ENCODE measurements at places on chromosomes 12 and 14. TPM values are rescaled to one million over a fixed set of nuclear protein-coding genes. Genes with fewer than 3 reads are reported as not detected.

B4GALNT1 gene
- total RNA-seq = 0.17 TPM

CABP1 gene
- total RNA-seq = 4.2 TPM

CAPZA3 gene
- not detected for total RNA-seq

SP7 gene
- not detected for total RNA-seq

TAS2R46 gene
- total RNA-seq = not detected

SLC10A1 gene
- not detected for total RNA-seq

C12orf54 gene
- not detected for total RNA-seq

SYCP3 gene
- total RNA-seq = not detected

KLRK1 gene
- not detected for total RNA-seq

ADCK1 gene
- 4.9 TPM for total RNA-seq

KCNA5 gene
- not detected for total RNA-seq

TMEM179 gene
- not detected for total RNA-seq

TDRD9 gene
- 1.0 TPM for total RNA-seq

SERPINA9 gene
- total RNA-seq = not detected

AICDA gene
- not detected for total RNA-seq

PPP4R4 gene
- total RNA-seq = 0.26 TPM

KITLG gene
- 9.4 TPM for total RNA-seq

SERPINA1 gene
- total RNA-seq = not detected

PSMA3 gene
- total RNA-seq = 80.3 TPM

SLC2A14 gene
- total RNA-seq = not detected

WSCD2 gene
- total RNA-seq = not detected

PLEKHH1 gene
- under 0.01 TPM for total RNA-seq

FGF6 gene
- total RNA-seq = not detected

HVCN1 gene
- 1.3 TPM for total RNA-seq

RTRAF gene
- 75.1 TPM for total RNA-seq

SERPINA5 gene
- not detected for total RNA-seq

ANG gene
- 12.8 TPM for total RNA-seq

ACTR10 gene
- 55.3 TPM for total RNA-seq

EMP1 gene
- total RNA-seq = 472 TPM

CMTM5 gene
- not detected for total RNA-seq

GMFB gene
- total RNA-seq = 53.9 TPM

RNF212B gene
- not detected for total RNA-seq

LYZ gene
- not detected for total RNA-seq

PYGL gene
- total RNA-seq = 57.3 TPM

TAS2R43 gene
- total RNA-seq = not detected

RHOJ gene
- total RNA-seq = 7.6 TPM

CCDC177 gene
- 0.12 TPM for total RNA-seq

ALKBH1 gene
- 9.7 TPM for total RNA-seq

TAS2R42 gene
- total RNA-seq = not detected

TMEM30B gene
- 0.12 TPM for total RNA-seq

CCDC197 gene
- total RNA-seq = not detected

IGFBP6 gene
- 779 TPM for total RNA-seq

TAC3 gene
- not detected for total RNA-seq

HOXC4 gene
- total RNA-seq = 3.5 TPM

ANKRD33 gene
- total RNA-seq = not detected
